ENCODE measurements at places on chromosomes 2 and 18.

GRCh38 chr18:27109451-27109850 lies 75.7 kb downstream of the CHST9 start:
- no peak for DNase-seq

GRCh38 chr2:235630718-235631296 lies 137.0 kb downstream of the AGAP1 start:
- no peak for DNase-seq

- DNase-seq, result no peak
Measured at GRCh38 chr2:181311837-181312236, 145.3 kb upstream of the ITGA4 start.

DNA sequence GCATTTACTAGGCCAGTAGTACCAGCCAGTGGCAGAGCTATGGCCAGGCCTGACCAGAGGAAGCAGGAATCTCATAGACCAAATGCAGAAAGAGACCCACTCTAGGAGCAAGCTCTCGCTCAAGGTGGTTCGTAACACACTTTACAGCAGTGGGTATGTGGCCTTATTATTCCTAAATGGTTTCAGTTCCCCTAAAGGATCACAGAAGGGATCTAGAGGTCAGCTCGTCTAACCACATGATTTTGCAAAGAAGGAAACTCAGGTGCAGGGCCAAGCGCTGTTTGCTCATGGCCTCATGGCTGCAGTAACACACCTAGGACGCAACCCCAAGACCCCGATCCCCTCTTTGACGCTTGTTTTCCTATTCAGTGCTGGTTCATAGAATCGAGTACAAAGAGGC lies 65.5 kb upstream of the ATG16L1 start:
- no peak for DNase-seq

- DNase-seq, result no peak
Measured at GRCh38 chr2:231270221-231271114, 72.0 kb downstream of the ARMC9 start.

All from stimulated activated CD8-positive, alpha-beta memory T cell treated with anti-CD3 and anti-CD28 coated beads, Interleukin-12 subunit alpha, Interleukin-12 subunit beta, amount 100 ng/mL, for 4 hours (primary cell).